Astrocyte of the spinal cord (primary cell): ENCODE measurements at places on chromosomes 6 and 20.

DNA sequence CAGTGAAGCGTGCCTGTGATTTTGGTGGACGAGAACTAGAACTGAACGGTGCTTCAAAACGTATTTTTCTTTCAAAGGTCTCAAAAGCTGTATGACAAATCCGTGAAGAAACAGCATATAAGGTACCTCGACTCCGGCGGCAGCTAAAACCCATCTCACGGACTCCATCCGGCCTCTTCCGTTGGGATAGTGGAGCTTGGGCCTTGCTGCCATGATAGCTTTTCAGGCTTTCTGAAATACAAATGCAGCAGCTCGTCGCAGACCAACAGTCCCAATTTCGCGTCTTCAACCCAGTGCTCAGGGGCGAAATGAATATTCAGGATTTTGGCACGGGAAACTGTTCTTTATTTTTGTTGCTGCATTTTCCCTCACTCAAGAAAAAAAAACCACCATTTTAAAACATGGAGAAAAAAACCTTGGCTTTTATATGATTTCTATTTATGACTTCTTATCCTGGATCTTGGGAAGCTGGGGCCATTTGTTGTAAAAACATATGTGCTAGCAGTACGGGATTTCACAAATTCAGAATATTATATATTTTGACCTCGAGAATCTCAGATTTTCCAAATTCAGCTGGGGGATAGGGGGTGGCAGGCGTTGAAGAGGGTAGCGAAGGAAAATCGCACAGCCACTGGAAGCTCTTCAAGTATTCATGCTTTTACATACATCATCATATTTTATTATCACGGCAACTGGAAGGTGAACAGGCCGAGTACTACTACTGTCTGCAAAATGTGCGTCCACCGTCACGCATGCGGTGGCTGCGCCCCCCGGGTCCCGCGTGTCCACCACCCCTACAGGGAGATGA, 849 bp downstream of the GSTA4 start:
- DNase-seq, result peak; percentile 63

DNA sequence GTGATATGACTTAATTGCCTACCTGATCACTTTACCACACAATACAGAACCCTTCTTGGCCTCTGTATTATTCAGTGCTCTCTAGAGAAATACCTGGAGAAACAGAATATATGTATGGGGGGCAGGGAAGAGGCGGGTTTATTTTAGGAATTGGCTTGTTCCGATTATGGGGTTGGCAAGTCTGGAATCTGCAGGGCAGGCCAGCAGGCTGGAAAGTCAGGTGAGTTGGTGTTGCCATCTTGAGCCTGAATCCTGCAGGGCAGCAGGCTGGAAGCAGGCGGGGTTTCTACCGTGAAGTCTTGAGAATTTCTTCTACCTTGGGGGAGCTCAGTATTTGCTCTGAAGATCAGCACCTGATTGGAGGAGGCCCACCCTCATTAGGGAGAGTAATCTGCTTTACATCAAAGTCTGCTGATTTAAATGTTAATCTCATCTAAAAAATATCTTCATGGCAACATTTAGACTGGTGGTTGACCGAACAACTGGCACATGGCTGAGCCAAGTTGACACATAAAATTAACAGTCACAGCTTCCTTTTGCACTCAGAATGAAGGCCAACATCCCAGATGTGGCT, 193.9 kb downstream of the ZDHHC14 start:
- no peak for DNase-seq

DNA sequence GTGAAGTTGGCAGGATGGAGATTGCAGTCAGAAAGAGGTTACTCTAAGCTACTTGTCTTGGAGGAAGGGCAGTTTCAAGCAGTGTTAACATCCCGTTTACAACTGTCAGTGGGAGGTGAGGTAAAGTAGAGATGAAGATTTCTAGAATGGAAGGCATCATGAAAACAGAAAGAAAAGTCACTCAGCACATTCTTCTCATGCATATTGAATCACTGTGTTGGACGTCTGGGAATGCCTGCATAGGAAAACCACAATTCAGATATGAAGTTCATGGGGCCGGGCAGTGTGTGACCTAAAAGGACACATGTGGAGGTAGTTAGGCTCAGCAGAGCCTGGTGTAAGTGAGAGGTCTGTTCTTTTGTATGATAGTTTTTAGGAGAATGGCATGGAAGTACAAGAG, 73.5 kb upstream of the LAMP5 start:
- DNase-seq, result no peak

GRCh38 chr20:53660947-53661381, 67.3 kb upstream of the ZNF217 start:
- no peak for DNase-seq

DNA sequence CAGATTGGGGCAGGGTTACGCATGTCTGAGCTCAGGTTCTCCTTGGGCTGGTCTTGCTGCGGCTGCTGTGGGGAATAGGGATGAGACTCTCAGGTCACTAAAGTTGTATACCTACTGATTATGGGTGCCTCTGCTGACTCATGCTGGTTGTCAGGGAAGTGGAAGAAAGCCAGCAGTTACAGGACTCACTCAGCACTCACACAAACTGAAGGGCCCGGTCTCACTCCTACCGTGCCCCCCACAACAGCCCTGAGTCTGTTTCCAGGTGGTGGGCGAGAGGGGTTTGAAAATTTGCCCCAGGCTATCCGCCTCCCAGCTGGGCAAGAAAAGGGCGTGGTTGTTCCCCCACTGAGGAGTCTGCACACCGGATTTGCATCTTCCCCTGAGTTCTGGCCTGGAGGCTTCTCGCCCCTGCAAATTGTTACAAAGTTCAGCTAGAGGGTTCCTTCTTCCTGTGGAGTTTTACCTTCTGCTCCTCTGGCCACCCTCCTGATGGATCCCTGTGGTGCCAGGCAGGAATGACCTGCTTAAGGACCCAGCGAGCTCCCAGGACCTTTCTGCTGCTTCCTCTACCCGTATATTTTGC, 659.2 kb downstream of the HDGFL1 start:
- DNase-seq, result no peak

DNA sequence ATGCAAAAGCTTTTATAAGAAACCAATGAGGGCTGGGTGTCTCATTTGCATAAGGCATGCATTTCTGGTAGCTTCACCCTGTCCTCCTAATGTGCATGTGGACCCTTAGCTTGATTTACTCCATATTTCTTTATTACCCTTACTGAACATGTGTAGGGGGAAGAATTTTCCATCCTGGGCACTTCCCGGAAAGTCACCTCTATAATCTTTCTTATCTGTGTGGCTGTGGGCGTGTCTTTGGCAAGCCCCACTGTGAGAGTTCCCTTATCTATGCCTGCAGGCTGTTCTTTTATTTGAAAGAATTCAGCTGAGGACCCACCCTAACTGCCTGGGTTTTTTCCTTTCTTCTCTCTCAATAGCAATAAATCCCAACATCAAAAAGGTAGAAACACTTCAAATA, 627.8 kb downstream of the DOK5 start:
- no peak for DNase-seq

DNA sequence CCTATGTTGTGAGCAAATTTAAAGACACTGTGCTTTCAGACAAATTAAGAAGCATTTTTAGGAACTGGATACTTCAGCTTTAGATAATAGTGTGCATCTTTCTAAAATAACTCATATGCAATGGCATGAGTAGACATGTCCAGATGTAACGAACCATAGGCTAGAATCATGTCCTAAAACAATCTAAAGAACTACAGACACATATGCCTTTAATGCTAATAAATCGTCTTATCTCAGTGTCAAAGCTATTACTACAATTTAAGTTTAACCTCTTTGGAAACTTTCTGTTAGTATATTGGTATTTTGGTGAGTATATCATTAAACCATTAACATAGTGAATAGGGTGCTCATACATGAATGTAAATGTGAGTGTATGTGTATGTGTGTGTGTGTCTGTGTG, 908.5 kb upstream of the FLRT3 start:
- no peak for DNase-seq
